ENCODE measurements at places on chromosomes 1 and 21.
A peak's percentile ranks its signal among the peaks of the same experiment; 100 is the strongest.

DNA sequence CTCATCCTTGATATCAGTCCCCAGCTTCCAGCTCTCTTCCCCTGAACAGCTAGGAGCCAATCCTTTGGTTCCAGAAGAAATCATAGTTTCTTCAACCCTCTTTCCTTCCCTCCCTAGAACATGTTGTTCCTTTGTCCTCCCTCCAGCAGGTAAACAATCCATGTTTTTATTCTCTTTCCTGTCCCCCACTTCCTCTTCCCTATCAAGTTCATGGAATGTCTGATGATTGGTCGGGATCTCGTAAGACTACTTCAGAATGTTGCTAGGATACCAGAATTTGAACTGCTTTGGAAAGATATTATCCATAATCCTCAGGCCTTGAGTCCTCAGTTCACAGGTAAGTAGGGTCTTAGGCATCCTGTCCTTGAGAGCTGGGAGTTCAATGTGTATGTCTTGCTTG, 23.1 kb upstream of the SLC27A3 start:
- no peak for DNase-seq

- no peak for DNase-seq
These were observed 118.9 kb downstream of the FASLG start for GRCh38 chr1:172777767-172778166.

DNA sequence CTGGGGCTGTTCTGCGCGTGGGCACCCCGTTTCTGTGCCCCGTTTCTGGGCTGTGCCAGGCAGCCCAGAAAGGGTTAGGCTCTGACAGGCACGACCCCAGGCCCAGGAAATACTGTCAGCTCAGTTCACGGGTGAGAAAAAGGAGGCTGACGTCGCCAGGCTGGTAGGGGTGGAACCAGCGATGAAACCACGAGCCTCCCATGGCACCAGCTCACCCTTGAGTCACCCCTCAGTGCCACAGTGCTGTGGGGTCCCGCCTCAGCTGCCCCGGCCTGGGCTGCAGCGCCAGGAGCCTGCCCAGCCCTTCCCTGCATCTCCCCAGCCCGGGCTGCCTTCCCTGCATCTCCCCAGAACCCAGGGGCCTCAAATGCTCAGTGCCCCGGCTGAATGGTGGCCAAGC, 11.5 kb downstream of the MEGF6 start:
- DNase-seq: peak; percentile 60

DNA sequence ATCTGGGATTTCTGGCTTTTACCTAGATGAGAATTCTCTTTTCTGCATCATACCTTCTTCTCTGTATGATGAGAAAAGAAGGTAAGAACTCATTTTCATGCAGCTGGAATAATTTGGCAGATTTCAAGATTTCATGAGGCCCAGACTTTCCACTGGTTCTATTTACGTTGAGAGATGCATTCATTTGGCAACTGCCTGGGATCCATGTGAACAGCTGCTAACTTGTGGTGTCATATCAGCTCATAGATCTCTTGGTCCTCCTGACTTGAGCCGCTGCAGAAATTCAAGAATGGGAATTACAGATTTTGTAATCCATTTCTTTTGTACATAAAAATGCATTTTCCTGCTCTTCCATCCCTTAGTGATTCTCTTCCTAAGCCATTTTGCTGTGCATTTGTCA, 17.1 kb upstream of the C1orf87 start:
- no peak for DNase-seq

DNA sequence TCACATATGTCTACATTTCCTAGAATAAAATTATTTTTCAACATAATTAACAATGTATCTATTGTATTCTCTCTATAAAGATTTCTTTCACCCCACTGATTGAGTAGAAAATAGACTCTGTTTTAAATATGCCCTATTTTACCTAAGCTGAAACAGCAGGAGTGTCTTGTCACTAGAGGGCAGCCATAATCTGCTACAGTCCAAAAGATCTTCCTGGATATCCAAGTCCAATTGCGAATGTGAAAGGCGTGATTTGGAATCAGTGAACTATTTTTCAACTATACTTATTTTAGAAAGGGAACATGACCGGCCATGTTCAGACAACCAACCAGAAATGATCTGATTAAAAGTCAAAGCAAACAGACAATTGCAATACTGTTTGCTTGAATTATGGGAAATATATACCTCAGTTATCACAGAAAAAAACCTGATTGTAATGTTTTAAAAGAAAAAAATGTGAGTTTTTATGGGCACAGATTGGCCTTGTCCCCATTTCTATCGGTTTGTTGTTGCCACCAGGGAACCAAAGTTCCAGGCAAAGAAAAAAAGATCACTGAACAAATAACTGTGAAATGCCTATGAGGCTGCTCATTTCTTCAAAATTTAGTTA, 1211.0 kb upstream of the ADGRL4 start:
- no peak for DNase-seq

DNA sequence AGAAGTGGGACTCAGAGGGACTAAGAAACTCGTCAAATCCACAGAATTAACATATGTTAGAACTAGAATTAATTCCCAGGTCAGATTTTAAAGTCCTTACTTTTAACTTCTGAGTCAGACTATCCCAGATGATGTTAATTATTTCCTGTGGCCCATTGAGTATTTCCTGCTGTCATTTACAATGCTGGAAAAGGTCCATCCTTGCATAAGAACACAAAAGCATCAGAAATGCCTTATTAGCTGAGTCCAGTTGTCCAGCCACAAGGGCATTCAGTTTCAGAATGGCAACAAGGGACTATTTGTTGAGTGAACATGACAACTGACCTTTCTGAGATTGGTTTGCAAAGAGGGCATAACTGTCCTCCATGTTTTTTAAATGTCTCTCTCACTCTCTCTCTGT, 16.5 kb upstream of the HIVEP3 start:
- no peak for DNase-seq

DNA sequence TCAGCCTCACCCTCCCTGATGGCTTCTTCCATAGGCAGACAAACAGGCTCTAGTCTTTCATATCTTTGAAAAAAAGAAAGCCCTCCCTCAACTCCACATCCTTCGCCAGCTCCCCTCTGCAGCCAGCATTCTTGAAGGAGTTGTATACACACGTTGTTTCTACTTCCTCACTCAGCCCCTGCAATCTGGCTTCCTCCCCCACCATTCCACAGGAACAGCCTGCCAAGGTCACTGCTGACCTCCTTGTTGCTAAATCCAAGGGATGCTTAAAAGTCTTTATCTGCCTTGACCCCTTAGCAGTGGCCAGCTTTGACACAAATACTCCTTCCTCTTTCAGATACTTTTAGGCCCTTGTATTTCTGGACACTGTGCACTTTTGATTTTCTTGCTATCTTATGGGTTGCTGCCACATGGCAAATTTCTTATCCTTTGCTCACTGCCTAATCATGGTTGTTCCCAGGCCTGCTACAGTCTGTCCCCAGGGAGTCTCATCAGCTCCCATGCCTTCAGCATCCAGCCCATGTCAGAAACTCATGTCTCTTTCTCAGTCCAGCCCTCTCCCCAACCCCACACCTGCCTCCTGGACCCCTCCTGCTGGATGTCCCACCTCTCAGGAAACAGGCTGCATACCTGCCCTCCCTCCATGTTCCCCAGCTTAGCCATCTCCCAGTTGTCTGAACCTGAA, 8.3 kb downstream of the FAM229A start:
- DNase-seq: no peak

DNA sequence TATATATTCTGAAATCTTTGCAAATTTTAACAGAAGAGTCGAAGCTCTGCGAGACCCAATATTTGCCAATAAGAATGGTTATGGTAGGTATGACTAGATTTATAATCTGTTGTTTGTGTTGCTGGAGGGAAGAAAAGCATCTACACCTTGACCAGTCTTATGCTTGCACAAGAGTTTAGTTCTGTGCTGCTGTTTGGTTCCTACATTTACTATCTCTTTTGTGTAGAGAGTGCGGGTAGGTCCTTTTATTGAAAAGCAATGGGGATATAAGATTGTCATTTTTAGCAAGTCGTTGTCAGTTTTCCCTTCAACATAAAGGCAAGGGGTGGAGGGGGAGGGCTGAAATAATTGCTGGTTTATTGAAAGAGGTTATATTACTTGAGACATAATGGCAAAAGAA, 396 bp downstream of the ELAVL4 start:
- no peak for DNase-seq

DNA sequence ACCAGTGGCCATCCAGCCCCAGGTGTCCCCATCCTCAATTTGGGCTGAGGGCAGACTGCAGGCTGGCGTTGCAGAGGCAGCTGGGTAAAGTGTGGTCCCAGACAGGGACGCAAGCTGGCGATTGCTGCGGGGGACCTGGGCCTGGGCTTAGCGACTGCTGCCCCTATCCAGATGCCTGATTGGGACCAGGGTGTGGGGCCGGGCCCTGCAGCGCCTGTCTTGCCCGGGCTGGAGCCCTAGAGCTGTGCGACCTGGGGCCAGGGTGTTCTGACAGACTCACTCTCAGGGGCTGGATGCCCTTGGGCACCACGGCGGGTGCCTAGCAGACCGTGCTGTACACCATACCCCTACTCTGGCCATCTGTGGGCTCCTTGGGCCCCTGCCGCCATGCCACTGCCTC, 16.2 kb upstream of the FAAP20 start:
- DNase-seq: no peak

DNA sequence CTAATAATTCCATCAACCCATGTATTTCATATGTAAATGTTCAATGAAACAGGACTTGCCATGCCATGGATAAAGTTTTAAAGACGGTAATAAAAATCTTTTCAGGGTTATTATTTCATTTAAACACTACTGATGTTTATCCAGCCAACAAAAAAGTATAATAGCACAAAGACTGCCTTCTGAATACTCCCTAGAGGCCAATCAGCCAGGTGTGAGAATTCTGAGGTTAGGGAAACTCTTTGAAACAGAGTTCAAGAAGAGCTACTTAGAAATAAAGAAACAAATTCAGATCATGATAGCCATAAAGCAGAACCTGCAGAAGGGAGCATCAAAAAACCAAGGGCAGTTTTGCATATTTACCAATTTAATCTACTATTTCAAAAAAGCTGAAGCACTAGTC, 48.7 kb downstream of the AKT3 start:
- DNase-seq: no peak

DNA sequence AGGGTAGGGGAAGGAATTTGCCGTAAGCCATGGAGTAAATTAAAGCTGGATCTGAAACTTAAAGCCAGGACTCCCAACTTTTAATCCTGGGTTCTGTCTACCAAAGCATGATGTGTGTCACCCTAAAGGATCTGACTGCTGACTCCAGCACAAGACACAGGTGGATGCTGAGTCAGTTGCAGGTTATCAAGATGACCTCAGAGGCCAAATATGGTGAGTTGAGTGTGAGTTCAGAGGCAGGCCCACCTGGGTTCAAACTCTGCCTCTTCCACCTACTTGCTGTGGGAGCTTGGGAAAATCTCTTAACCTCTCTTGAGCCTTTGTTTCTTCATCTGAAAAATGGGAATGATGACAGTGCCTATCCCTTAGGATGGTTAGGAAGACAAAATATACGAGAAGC, 16.7 kb upstream of the LDLRAP1 start:
- DNase-seq: no peak

DNA sequence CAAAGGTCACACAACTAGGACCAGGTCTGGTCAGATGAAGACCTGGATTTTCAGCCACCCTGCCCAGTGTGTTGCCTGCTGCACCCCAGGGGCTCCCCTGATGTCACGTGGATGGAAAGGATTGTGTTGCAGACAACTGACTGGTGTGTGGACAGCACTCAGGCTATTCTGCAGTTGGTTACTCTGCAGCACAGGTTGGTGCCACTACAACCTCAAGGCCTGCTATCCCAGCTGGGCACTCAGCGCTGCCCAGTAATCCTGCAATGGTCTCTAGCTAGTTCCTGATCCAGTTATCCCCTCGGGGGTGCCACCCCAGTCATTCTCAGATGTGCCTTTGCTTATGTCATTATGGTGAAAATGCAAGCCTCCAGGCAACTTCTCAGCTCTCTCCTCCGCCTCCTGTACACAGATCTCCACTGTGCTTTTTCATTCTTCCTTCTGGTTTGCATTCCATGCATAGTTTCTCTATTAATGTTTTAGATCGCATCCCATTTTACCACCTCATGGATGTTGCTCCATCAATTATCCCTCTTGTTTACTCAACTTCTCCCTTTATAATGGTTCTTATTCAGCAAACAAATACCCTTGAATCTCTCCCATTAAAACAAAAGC, 503.2 kb upstream of the CAMK1G start:
- DNase-seq: no peak

DNA sequence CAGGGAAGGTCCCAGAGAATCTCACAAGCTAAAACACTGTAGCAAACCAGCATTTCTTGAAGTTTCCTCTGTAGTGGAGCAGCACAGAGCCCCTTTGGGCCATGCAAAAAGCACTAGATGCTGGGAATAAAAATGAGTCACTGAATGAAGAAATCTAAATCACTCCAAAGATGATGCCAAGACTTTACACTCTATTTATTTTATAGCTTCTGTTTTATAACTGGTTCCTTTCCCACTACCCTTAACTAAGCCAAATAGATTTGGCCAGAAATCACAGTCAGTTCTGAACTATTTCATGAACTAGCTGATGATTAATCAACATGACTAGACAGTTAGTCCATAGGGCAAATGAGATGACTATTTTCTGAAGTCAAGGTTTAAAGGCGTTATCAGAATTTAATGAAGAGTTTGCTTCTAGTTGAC, 89.5 kb downstream of the SCMH1 start:
- DNase-seq: no peak

DNA sequence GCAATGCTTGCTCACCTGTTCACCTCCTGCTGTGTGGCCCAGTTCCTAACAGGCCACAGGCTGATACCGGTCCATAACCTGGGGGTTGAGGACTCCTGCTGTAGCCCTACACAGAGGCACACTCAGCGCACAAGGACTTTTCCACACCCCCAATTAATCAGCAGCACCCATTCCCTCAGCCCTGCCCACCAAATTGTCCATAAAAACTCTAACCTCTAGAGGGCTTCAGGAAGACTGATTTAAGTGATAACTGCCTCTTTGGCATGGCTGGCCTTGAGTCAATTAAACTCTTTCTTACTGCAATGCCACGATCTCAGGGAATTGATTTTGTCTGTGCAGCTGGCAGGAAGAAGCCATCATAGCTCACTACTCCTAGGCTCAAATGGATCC, 71.3 kb upstream of the MUTYH start:
- no peak for DNase-seq

DNA sequence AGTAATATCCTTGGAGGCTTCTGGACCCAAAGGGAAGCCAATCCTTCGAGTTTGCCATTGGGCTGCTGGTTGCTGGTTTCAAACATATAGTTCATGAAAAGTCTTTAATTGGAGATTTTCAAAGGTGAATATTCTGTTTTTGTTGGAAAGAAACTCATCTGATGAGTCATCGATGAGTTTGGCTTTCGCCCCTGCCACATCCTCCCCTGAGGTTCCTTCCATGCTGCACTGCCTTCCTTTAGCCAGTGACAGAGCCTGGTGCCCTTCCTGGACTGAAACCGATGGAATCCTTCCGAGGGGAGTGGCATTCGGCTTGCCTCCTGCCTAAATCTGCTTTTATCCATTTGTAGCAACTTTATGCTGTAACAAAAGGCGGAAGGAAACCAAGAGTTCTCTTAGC, 550.0 kb downstream of the KIF26B start:
- no peak for DNase-seq

DNA sequence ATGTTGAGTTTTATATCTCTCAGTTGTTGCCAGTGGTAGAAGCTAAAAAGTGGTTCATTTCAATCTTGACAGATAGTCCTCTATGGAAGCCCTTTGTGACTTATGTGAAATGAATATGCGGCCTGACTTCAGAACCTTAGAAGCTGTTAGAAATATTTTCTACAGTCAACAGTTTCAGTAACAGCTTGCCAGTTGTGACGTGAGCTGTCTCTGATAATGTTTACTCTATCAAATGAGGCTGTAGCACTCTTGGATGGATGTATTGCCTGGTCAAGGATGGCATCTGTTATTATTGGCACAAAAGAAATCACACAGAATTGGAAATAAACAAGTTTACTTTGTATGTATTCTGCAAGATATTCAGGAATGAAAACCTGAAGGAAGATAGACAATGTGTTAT, 31.9 kb downstream of the SNX7 start:
- DNase-seq: no peak

Data from immature natural killer cell (primary cell).